ENCODE measurements at places on chromosomes 6 and 20.

DNA sequence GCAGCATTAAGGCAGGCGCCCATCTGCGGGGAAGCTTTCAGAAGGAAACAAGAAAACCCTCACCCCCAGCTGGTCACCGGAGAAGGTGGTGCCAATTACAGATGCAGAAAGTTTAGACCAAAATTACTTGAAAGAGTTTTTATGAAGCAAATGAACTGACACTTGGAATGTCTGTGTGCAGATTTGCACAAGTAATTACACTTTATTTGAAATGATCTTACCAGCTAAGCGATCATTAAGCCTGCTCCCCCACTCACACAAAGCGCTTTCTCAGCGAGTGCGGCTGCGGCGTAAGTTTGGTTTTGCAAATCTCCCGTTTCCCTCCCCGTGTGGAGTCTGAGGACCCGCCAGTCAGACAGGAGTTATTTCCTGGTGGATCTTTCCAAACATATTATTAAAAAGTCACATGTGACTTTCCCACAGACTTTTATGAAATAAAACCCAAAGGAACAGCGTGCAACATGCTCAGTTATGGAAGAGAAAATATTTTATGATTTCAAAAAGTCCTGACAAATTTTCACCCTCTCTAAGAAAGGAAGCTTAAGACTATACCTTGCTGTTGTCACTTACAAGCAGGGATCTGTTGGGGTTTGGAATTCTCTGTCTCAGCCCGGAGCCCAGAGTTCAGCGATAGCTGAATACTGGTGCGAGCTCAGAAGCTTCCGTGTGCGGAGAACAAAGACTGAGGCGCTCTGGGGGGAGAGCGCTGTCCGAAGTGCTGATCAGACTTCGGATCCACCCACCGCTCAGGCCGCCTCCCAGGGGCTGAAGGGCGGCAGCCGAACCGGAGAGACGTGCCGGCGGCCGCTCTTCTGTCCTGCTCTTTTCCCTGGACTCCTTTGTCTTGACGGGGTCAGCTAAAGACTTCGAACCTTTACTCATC, 2.7 kb upstream of the MYT1 start:
- peak; percentile 12 for DNase-seq

DNA sequence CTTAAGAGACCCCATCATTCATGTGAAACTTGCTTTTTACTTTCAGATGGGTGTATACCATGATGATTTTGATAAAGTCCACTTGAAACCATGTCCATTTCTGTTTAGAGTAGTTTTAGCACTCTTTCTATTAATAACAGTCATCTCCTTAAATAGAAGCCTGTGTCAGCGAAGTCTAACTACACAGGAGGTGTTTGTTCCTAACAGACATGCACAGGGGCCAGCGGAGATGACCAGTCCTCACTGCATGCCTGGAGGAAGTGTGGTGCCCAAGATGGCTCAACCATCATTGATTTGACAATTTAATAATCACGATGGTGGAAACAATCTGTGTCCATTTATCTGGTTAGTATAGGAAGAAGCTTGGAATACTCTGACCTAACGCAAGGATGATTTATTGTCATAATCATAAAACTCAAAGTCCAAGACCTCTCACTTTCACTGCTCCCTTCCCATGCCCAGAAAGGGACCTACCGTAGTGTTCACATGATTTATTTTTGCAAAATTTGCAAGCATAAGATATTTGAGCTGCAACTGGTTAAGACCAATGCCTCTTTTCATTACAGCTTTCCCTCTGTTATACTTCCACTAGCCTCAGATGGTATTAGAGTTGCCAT, 31.0 kb upstream of the CLIC5 start:
- DNase-seq, result no peak

DNA sequence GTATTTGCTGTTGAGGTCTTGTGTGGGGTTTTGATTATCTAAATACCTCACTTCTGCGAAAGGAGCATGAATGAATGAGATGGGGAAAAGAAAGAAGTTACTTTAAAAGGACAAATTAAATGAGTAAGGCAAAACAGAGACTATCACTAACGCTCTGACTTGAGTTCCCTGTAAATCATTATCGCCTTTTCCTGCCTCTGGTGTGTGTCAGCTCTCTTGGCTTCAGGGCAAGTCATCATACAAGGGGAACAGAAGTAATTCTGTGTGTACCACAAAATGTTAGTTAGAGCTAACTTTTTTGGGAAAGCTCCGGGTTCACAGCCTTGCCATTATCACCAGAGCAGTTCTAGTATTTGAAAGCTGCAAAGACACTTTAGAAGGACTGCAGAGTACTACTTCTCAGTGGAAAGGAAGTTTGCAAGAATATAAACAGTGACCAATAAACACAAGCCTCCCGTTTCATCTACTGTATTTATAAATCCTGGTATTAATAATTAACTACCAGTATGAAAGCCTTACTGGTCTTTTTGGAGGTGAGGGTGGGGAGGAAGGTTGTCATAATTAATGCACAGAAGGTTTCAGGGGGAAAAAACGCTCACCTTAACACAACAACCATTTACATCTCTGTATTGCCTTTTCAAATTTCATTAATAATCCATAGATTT, 1.2 kb downstream of the DZANK1 start:
- no peak for DNase-seq

DNA sequence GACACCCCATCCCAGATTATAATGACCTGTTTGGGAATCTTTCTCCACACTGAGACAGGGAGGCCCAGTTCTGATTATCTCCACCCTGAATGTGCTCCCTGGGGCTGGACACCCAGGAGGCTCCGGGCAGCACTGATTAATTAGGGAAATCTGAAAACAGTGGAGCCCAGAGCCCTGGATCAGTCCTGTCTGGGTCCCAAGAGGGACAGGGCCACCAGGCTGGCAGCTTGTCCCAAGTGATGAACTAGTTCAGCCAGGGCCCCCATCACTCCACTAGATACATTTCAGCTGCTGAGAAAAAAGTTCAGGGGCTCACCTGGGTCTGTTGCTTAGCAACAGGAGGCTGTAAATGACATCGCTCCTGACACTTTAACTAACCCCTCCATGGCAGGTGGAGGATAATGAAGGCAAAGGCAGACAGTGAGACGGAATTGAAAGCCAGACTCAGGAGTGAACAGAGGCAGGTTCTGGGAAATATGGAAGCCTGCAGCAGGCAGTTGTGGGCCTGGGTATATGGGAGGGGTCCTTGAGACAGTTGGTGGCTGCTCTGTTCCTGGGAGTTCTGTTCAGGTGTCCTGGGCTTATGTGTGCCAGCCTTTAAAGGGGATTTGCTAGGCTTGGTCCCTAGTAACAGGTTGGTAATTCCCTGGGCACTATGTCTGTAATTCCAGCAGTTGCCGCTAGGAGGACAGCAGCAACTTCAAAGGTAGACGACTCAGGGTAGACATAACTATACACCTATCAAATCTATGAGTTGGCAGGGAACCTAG, 78.3 kb upstream of the CTNNBL1 start:
- DNase-seq, result no peak
